Activated gamma-delta T cell treated with anti-CD3 and anti-CD28 coated beads, Interleukin-2, amount 50 U/mL, for 16 hours (primary cell): ENCODE measurements at places on chromosomes 4 and X.

- no peak for DNase-seq
These were observed 8.3 kb upstream of the LNX1 start for GRCh38 chr4:53599632-53600031.

- DNase-seq = peak; percentile 14
These were observed 423 bp downstream of the RPL39 start for GRCh38 chrX:119790977-119791436.

GRCh38 chr4:8315435-8316250 lies 46.1 kb downstream of the HTRA3 start:
- no peak for DNase-seq

DNA sequence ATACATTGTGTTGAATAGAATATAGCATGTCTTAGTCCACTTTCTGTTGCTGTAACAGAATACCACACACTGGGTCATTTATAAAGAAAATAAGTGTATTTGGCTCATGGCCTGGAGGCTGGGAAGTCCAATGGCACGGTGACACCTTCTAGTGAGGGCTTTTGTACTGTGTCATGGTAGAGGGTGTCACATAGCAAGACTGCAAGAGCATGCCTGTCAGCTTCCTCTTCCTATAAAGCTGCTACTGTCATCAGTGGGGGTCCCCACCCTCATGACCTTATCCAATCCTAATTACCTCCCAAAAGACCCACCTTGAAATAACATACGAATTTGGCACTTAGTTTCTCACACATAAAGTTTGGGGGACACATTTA lies 193.2 kb downstream of the PTTG2 start:
- DNase-seq = no peak

- no peak for DNase-seq
These were observed 23.4 kb downstream of the WDR1 start for GRCh38 chr4:10093271-10093621.

- DNase-seq = no peak
These were observed 1.5 kb downstream of the USP51 start for GRCh38 chrX:55488006-55488592.

DNA sequence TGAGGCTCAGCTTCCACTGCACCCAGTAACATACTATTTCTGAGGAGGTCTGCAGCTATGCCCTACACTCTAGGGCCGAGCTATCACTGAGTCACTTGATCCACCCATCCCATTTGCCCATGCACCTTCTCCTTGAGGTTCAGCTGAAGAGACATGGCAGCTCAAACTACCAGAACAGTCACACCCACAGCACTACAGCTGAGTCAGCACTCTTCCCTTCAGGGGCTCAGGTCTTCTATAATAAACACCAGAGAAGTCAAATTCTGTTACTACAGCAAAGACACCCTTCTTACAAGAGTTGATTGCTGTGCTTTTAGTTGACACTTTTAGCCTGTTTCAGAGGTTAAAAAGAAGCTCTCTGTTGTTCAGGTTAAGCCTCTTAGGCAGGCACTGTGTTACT lies 1696.4 kb upstream of the ADGRL3 start:
- DNase-seq = no peak

- no peak for DNase-seq
These were observed 662 bp downstream of the APBB2 start for GRCh38 chr4:41213625-41214135.

DNA sequence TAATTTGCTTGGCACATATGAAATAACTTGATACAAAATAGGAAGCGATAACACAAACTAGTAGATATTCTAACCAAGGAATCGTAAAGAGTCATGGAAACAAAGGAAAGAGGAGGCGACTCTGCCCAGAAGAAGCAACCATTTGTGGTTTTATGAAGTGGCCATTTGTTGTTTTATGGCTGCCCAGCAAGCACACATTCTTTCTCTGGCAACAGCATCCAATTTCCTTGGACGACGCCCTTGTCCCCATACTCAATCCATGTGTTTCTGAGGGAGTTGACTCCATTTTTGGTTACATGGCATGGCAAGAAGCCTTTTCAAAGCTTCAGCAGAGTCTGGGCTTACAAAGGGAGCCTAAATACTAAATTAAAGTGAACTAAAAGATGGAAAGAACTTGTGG lies 295.1 kb downstream of the INPP4B start:
- DNase-seq = no peak

- no peak for DNase-seq
These were observed 40.7 kb downstream of the FAM184B start for GRCh38 chr4:17740702-17741101.

DNA sequence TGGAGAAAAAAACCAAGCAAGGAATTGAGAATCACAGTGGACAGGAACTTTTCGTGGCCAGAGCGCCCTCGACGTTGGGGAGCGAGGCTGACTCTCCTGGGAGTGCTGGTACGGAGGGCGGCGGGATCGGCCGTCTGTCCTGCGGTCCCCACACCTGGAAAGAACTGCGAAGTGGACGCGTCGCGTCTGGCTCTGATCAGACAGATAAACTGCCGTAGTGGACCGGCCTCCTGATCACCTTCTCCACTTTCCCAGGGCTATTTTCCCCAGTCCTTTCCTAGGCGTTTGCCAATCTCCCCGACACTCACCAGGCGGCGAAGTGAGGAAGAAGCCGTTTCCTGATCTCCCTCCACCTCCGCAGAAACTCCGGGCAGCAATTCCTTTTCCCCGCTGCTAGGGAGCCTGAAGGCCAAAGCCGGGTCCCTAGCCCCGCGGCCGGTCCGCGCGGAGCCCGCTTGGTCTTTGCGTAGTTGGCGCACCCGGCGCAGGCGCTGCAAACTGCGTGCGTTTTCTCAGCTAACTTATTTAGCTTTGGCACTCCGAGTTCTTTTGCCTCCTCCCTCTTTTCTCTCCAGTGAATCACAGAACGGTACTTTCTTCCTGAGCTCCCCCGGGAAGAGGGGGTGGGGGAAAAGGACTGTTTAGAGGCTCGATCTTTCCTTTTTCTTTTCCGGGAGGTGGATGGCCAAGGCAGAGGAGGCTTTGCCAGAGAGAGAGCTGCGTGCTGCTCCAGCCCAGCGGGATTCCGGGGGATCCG lies at the start of gene ARSJ:
Gene ARSJ (minus strand): TSS at position 500 of the 757 bp plus-strand sequence. CDS start 813 bp downstream, outside the sequence.
- no peak for DNase-seq

- no peak for DNase-seq
These were observed 17.5 kb upstream of the JAKMIP1 start for GRCh38 chr4:6217716-6218381.

DNA sequence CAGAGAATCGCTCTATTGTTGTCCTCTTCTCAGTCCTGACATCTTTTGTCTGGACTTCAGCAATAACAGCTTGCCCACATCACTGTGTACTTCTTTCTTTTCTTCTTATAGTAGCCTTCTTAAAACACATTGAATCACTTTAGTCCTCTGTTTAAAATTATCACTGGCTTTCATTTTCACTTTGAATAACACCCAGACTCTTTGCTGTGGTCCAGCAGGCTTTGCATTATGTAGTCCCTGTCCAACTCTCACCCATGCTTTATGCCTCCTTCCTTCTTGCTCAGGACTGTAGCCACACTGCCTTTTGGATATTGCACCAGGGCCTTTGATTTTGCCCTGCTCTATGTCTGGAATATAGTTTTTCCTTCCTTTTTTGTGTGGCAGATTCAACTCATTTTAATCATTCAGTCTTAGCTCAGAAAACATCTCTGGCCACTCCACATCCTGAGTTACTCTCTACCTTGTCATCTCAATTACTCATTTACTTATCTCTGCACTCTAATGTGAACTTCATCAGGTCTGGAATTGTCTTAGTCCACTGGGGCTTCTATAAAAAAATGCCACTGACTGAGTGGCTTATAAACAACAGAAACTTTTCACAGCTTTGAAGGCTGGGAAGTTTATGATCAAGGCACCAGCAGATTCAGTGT lies 168.2 kb downstream of the C4orf33 start:
- DNase-seq = no peak

- no peak for DNase-seq
These were observed 37.2 kb upstream of the FAM9C start for GRCh38 chrX:13081395-13082205.

DNA sequence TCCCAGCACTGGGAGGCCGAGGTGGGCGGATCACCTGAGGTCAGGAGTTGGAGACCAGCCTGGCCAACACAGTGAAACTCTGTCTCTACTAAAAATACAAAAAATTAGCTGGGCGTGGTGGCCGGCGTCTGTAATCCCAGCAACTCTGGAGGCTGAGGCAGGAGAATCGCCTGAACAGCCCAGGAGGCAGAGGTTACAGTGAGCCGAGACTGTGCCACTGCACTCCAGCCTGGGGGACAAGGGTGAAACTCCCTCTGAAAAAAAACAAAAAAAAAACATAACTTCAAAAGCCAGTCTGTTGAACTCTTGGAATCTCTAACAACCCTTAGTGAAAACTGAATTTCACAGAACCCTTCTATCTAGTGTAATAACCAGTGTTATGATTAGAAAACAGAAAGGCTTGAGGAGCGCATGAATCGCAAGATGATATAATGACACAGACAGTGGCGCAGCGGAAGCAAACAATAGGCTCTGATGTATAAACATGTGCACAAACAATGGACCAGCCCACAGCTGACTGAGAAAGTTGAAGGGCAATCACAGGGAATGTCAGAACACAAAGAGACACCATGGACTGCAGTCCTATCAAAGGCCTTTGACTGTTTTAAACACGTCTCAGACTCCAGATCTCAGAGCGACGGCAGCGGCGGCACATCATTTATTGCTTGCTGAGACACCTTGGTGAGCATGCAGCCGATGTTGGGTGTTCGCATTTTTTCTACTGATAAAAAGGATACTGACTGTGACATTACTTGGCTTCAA lies 81.6 kb downstream of the NSUN7 start:
- DNase-seq = no peak

DNA sequence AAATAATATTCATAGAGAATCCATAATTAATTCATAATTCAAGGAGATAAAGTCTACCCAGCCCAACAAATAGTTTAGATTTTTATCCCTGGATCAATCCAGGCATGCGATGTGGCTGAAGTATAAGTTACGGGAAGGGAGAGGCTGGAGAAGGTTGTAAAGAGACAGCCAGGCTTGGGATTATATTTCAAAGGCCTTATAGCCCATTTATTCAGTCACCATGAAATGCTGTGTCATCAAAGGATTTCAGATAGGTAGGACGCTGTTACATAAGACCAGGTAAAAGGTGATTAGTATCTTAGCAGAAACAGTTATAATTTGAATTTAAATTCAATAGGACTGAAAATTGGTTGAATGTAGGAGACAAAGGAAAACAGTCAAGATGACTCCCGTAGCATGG lies 73.0 kb upstream of the NFKB1 start:
- no peak for DNase-seq

GRCh38 chr4:99710020-99710419 lies 52.4 kb upstream of the C4orf54 start:
- no peak for DNase-seq

- no peak for DNase-seq
These were observed 165.3 kb upstream of the RPS6KA3 start for GRCh38 chrX:20432048-20432447.

DNA sequence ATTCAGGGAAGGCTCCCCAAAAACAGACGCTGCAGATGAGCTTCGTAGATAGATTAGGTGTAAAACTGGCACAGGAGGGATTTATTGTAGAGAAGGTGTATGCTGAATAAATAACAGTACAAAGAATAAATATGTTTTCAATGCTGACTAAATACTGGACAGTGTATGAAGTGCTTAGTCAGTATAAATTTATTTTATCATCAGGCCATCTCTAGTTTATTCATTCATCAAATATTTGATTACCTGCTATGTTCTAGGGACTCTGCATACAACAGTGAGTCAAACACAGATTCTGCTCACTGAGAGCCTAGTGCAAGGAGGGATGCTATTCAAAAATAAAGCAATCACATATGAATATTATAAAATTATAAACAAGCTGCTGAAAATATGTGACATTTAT lies 63.6 kb upstream of the TSPAN5 start:
- DNase-seq = no peak

DNA sequence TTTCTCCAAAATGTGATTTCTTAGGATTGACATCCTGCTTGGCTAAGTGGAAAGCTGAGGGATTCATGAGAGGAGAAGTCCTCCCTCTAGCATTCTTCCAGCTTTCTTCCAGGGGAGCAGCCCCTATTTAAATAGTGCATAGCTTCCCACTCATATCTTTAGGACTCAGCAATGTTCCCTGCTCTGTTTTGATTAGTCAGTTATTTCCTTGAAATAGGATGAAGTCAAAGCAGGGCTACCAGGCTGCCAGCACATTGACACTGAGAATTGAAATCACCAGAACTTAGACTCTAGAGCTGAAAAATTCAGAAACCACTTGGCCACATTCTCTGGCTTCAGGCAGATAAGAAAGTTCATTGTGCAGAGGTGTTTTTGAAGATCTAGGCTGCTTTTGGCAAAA lies 74.7 kb upstream of the SMAD1 start:
- no peak for DNase-seq

DNA sequence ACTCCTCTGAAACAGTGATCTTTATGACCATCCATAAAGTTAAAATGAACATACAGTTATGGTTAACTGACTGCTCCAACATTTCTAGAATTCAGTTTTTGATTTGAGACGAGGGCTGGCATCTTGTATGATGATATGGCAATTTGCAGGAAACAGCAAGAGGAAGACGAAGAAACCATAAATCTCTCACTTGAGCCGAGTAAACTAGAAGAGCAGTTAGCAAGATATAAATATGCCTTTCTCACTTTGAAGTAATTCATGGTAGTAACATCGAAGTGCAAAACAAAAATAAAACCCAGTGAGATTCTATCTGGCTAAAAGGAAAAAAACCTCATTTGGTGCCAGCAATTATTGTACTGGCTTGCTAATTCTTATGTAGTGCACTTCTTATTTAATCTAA lies 139.0 kb upstream of the SPRY1 start:
- DNase-seq = no peak

DNA sequence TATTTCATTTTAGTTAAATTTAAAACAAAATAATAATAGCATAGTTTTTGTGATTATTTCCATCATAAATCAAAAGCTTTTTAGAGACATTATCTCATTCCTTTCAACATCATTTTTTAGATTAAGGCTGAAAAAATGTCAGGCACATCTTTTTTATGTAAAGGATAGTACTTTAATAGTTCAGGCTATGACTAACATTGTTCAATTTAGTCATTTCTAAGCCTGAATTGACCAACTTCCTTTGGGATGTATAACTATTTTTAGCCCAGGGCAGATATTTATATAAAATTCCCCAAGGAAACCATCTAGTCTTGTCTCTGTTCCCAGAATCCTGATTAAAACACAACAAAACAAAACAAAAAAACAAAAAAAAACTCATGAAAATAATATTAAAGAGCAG lies 145.6 kb upstream of the PCDH18 start:
- DNase-seq = no peak

DNA sequence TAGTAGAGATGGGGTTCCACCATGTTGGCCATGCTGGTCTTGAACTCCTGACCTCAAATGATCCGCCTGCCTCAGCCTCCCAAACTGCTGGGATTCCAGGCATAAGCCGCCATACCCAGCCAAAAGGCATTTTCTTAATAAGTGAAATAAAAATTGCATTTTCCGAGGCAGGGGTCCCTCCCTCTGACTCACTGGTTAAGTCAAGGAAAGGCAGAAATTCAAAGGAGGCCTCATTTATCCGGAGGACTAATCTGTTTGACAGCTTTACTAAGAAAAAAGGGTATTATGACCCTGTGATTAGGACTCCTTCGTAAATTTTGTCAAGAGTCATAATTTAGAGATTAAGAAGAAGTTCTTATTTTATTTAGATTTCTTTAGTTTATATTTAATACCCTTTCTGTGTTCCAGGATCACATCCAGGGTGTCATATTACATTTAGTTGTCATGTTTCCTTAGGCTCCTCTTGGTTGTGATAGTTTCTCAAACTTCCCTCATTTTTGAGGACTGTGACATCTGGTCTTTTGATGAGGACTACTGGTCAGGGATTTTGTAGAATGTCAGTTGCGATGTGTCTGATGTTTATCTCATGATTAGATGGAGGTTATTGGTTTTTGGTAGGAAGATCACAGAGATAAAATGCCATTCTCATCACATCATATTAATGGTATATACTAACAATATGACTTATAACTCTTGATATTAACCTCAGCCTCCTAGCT lies 753.7 kb upstream of the AMOT start:
- no peak for DNase-seq
